ENCODE measurements at places on chromosomes 5 and 9. TPM values are rescaled to one million over a fixed set of nuclear protein-coding genes. Genes with fewer than 3 reads are reported as not detected.

RANBP6 gene
- 9.9 TPM for total RNA-seq

GAS1 gene
- total RNA-seq: 0.74 TPM

DNA sequence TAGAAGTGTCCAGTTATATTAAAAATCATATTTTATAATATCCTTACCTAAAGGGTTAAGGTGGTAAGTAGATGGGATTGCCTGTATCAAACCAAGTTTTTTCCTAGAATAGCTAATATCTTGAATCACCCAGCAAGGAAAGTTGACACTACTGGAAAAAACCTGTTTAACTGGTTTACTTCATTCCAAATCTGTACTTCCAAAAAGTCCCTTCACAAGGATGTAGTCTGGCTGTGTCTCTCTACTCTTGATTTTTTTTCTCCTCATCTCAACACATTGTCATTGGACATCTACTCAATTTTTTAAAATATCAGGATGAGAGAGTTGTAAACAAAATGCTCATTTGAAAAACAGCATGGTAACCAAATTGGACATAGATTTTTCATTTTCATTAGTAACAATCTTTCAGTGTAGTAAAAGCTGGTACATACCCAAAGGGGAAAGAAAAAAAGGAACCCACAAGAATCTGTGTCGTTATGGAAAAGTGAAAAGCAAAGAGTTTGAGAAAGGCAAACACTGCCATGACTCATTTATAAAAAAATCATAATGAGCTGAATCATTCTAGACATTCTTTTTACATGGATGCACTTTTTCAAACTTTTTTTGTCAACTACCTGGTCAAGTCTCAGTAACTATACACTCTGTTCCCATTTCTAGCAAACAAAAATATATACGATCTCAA, 173.5 kb downstream of the GLIS3 start:
- H3K4me3 ChIP-seq: no peak overlapping the region
- no peaks in the 10 kb centered on the region for H3K4me1 ChIP-seq

GRCh38 chr5:135514116-135514515, 21.6 kb downstream of the NEUROG1 start:
- no peak overlapping the region for H3K4me3 ChIP-seq
- no peaks in the 10 kb centered on the region for H3K4me1 ChIP-seq
- H3K27me3 ChIP-seq: peaks cover 1% of the 10 kb centered on the region
- no peaks in the 10 kb centered on the region for H3K36me3 ChIP-seq
- no peak for DNase-seq

GRCh38 chr9:90774071-90774470, 27.5 kb upstream of the SYK start:
- H3K27me3 ChIP-seq: no peaks in the 10 kb centered on the region
- no peaks in the 10 kb centered on the region for H3K4me1 ChIP-seq
- no peak for DNase-seq
- H3K27ac ChIP-seq: no peak overlapping the region
- H3K36me3 ChIP-seq: no peaks in the 10 kb centered on the region

- DNase-seq: no peak
- H3K4me1 ChIP-seq: peaks cover 5% of the 10 kb centered on the region
- H3K4me3 ChIP-seq: no peak overlapping the region
- no peaks in the 10 kb centered on the region for H3K27me3 ChIP-seq
- H3K27ac ChIP-seq: no peak overlapping the region
Measured at GRCh38 chr5:89377767-89378455, 494.9 kb upstream of the MEF2C start.

DNA sequence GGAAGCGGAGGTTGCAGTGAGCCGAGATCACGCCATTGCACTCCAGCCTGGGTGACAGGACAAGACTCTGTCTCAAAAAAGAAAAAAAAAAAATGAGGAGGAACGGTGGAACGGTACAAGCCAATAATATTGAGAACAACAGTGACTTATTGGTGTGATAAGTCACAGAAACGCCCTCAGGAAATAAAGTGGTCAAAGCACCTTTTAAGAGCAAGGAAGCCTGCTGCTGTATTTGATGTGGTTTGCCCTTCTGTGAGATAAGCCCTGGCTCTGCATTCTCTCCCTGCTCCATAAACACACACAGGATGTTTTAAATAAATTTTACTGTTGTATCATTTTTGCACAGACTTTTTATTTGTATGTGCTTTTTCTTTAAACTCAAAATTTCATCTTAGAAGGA, 269.9 kb upstream of the MSX2 start:
- H3K4me1 ChIP-seq: no peaks in the 10 kb centered on the region
- no peak overlapping the region for H3K27ac ChIP-seq
- no peaks in the 10 kb centered on the region for H3K36me3 ChIP-seq
- no peak for DNase-seq
- H3K27me3 ChIP-seq: no peaks in the 10 kb centered on the region

ZNF366 gene
- total RNA-seq: 0.45 TPM

- H3K4me3 ChIP-seq: no peak overlapping the region
- H3K36me3 ChIP-seq: no peaks in the 10 kb centered on the region
- no peaks in the 10 kb centered on the region for H3K4me1 ChIP-seq
- no peak overlapping the region for H3K27ac ChIP-seq
- DNase-seq: no peak
Measured at GRCh38 chr9:70811638-70812037, 309.8 kb downstream of the TRPM3 start.

PAEP gene
- not detected for total RNA-seq

GRCh38 chr5:120516805-120517204, 52.7 kb downstream of the PRR16 start:
- no peaks in the 10 kb centered on the region for H3K36me3 ChIP-seq
- no peak for DNase-seq
- H3K4me3 ChIP-seq: no peak overlapping the region
- H3K27ac ChIP-seq: no peak overlapping the region

- H3K27ac ChIP-seq: no peak overlapping the region
- no peaks in the 10 kb centered on the region for H3K4me1 ChIP-seq
- H3K36me3 ChIP-seq: no peaks in the 10 kb centered on the region
- no peaks in the 10 kb centered on the region for H3K27me3 ChIP-seq
- no peak for DNase-seq
Measured at GRCh38 chr5:37808945-37809344, 30.9 kb downstream of the GDNF start.

PCDHB15 gene
- total RNA-seq: 1.8 TPM

- DNase-seq: no peak
- H3K36me3 ChIP-seq: no peaks in the 10 kb centered on the region
- H3K4me1 ChIP-seq: no peaks in the 10 kb centered on the region
- H3K27ac ChIP-seq: no peak overlapping the region
- H3K4me3 ChIP-seq: no peak overlapping the region
Measured at GRCh38 chr5:170974461-170974860, 112.6 kb downstream of the RANBP17 start.

PCDHB13 gene
- 0.40 TPM for total RNA-seq

DNA sequence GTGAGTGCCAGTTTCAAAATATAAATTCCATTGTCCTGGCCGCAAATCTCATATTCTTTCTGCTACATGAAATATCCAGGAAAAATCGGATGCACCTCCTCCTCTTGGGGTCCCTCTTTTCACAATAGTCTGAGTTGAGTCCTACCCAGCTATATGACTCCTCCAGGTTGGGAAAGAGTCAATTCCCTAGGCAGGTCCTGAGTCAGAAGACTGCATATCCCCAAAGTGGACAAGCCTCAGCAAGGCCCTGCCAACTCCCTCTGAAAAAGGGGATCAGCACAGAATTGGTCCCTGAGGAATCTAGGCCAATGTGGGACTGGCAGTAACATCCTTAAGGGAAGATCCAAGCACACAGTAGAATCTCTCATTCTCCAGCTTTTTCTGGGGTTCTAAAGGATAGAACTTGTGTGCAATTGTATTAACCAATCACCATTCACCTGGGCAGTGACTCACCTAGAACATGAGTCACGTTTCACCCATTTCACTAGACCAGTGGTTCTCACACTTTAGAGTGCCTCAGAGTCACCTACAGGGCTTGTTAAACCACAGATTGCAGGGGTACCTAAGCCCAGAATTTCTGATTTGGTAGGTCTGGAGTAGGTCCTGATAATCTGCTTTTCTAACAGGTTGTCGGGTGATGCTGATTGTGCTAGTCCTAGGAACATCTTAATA, 44.7 kb upstream of the TMEM215 start:
- H3K27me3 ChIP-seq: no peaks in the 10 kb centered on the region
- no peak for DNase-seq
- H3K36me3 ChIP-seq: no peaks in the 10 kb centered on the region

DNA sequence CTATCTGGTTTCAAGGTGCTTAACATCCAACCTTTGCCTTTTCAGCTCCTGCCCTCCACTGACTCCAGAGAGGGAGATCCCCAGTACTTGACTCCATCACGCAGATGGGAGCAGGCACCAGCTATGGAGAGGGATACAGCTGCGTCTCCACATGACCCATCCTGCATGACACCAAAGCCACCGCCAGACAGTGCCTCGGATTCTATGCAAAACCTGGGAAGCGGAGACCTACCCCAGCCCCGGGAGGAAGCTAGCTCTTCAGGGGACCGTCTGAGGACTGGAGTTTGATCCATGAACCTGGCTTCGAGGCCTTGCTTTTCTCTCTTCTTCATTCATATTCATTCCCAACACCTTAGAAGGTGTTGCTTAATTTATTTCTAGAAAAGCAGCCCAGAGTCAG, 24.8 kb downstream of the HRH2 start:
- no peak overlapping the region for H3K27ac ChIP-seq
- H3K36me3 ChIP-seq: no peaks in the 10 kb centered on the region
- no peaks in the 10 kb centered on the region for H3K27me3 ChIP-seq
- no peak overlapping the region for H3K4me3 ChIP-seq

GZMA gene
- 2.0 TPM for total RNA-seq
